ENCODE measurements at places on chromosomes 16 and 17.

DNA sequence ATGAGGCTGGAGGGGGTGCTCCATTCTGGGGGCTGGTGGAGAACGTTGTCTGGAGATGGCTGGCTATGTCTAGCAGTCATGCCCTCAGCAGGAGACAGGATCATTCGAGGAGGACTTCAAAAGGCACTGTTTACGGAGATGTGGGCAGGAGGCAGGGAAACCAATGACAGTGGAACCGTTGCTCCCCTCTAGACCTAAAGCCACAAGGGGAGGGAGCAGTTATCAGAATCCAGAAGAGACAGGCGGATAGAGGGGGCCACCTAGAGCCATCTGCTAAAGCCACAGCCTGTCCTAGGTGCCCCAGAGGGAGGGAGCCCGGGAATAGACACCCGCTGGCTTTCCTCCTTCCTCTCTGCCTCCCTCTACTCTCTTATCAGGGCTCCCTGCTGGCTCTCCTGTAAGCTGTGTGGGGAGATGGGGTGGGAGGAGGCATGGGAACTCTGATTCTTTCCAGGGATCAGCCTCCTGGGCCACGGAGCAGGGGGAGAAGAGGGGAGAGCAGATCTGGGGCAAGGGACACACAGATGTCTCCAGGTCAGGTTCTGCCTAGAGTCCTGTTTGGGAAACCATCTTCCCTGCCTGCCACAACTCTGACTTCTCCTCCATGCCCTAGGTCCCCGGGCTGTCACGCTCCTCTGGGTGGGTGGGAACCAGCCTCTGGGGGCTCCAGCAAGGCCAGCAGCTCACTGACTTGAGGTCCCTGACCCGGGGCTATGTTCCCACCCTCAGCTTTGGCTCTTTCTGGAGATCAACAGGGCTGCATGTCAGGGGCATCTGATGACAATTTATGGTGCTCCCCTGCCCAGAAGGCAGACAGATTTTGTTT lies 42.3 kb downstream of the IRX3 start:
- DNase-seq: peak; percentile 2

GRCh38 chr17:76384222-76384986 lies at the start of gene SPHK1:
Gene SPHK1, plus strand, starts transcription at chr17:76384609. Its CDS starts 1,036 bp downstream, at chr17:76385645.
- peak; percentile 81 for DNase-seq

DNA sequence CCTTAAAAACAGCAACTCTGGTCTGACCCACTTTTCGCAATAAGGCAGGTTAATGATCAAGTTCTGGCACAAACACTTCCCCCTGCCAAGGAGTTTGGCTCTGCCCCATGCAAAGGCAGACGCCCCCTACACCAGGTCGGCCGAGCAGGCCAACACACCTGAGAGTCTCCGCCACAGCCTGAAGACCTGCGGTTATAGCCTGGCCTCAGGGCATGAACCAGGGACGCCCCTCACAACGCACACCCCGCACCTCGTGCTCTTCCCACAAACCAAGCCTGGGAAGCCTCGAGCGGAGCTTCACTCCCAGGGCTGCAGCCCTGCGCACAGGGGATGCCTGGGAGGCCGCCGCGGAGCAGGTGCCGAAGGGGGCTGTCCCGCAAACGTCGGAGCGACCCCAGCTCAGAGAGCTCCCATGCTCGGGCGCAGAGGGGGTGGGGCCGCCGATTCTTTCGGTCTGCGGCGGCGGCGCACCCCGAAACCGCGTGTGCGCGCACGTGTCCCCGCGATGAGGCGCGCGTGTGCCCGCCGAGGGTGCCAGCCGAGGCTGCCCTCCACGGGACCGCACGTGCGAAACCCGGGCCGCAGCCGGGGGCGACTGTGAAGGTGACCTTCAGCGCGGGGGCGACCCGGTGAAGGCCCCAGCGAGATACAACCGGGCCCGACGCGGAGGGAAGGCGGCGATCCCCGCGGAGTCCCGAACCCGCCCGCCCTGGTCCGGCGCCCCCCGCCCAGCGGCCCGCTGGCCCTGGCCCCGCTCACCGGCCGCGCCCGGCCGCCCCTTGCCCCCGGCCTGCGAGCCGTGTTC lies 559 bp downstream of the CLUH start:
- peak; percentile 46 for DNase-seq

- no peak for DNase-seq
Observed at GRCh38 chr17:64173646-64174045, 43.7 kb upstream of the ERN1 start.

DNA sequence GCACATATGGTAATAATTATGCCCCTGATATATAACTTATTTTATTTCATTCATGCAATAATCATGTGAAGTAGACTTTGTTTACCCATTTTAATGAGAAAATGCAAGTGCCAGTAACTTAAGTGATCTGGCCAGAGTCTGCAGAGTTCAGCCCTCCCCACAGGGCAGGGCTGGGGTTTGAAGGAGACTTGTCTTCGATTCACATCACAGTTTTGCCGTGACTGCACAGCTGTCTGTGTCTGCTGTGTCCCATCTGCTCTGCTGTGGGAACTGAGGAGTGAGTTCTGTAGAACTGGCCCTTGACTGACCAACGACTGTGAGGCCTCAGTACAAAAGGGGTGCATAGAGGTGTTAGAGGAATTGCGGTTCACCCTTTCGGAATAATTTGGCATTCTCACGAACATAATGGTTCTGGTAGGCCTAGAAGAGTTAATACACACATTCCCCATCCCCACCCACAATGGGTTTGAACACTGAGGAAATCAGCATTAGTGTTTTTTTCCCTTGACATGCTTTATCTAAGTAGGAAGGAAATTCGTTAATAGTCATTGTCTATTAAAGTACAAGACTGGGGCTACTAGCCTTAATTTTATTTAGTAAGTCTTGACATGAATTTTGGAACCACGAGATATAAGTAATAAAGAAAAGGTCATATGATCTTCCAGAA lies 113.6 kb upstream of the MON1B start:
- DNase-seq: no peak

GRCh38 chr17:78001182-78001581 lies 42.7 kb downstream of the TNRC6C start:
- no peak for DNase-seq

- DNase-seq: no peak
Observed at GRCh38 chr17:36931697-36932382, 5.4 kb upstream of the LHX1 start.

DNA sequence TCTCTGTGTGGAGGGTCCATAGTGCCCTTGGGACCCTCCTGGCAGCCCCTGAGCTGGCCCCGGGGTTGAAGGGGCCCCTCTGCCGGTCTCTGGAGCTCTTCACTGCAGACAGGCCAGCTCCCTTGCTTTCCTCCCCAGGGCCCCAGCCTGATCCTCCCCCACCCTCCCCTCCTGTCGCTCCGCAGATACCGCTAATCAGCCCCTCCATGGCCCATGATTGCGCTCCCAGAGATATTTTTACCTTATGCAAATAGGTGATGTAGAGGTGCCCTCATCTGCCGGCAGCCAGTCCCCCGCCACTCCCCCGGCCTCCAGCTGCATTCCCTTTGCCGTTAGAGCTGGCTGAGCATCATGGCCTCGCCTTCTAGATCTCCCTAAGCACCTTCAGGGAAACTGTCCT lies 9.2 kb downstream of the MMP15 start:
- no peak for DNase-seq

- peak; percentile 68 for DNase-seq
Observed at GRCh38 chr16:648071-648780, 939 bp upstream of the WDR90 start.

GRCh38 chr16:76959166-76959565 lies 231.8 kb upstream of the MON1B start:
- no peak for DNase-seq

DNA sequence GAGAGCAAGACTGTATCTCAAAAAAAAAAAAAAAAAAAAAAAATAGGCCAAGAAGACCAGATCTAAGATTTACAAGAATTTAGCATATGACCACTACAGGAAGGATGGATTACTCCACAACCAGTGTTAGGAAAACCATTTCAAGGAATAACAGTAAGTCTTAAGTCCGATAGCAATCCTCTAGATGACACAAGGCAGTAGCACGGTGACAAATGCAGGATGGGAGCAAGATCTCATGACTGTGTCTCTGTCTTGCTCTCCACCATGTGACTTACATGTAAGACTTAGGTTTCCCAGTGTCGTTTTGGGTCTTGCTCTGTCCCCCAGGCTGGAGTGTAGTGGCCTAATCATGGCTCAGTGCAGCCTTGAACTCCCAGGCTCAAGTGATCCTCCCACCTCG lies 27.8 kb downstream of the C16orf96 start:
- no peak for DNase-seq

GRCh38 chr16:58814348-58814801 lies 80.3 kb upstream of the GOT2 start:
- DNase-seq: peak; percentile 55

DNA sequence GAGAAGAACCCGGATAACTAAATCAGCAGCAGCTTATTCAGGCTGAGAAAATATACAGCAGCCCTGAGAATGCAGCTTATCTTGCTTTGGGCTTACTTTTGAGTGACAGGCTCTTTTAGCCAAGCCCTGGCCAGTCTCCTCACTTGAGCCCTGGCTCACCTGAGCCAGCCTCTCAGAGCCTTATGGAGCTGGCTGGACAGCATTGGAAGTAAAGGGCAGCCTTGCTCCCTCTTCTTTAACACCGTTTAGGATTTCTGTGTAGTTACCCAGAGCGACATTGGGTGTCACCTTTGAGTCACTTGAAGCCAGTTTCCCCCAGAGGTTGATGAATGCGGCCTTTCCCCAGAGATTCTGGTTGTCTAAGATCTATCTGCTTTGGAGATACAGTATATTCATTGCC lies 7.7 kb upstream of the NPIPB2 start:
- DNase-seq: peak; percentile 70
